Activated T-cell treated with anti-CD3 and anti-CD28 coated beads, Interleukin-2, amount 50 U/mL, for 72 hours (primary cell): ENCODE measurements at places on chromosomes 2 and 18. TPM values are rescaled to one million over a fixed set of nuclear protein-coding genes. Genes with fewer than 3 reads are reported as not detected.
A peak's percentile ranks its signal among the peaks of the same experiment; 100 is the strongest.

The ANKRD29 gene
- total RNA-seq = not detected

The HEATR5B gene
- 12.4 TPM for total RNA-seq

The GKN2 gene
- total RNA-seq = not detected

The AQP12B gene
- not detected for total RNA-seq

The YES1 gene
- total RNA-seq = 22.5 TPM

The RNF125 gene
- total RNA-seq = 40.5 TPM

The CD8A gene
- total RNA-seq = 180 TPM

GRCh38 chr2:208101716-208102631 lies 22.4 kb downstream of the CRYGD start:
- DNase-seq = no peak

- DNase-seq = no peak
Observed at GRCh38 chr2:27792759-27793158, 21.2 kb downstream of the MRPL33 start.

DNA sequence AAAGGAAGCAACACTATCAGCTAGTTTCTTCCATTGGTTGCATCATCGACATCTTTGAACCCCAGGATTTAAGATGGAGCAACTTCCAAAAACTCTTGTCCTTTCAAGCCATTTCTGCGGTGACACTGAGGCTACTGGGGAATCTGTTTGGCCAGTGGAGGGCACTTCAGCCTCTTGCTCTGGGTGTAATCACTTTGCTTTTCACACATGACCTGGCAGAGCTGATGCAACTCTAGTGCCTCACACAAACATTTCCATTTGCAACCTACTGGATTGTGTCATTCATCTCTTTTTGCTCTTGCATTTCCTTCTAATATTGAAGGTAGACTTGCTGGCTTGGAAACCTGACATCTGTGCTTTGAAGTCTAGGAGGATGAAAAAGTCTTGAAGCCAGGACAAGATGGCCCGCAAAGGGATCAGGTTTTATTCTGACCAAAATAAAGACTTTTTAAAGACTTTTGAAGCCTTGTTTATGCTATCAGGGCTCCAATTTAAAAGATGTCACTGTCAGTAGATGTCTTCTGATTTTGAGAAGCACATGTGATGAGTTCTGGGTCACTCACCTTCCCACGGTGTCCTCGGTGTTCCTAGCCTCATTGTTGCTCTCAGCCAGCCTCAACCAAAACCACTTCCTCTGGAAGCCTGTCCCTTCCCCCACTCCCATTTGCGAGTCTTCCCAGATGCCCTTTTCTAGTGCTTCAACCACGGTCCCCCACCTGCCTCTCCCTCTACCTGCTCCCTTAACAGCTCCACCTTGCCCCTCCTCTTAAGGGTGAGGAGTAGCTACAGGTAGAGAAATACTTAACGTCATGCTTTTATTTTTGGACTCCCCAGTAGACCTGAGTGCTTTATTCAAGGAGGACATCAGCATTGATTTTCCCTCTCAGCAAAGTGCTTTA lies 69.7 kb upstream of the KCNE4 start:
- DNase-seq = peak; percentile 12

GRCh38 chr2:170586571-170587095 lies 128.5 kb upstream of the SP5 start:
- DNase-seq = no peak

DNA sequence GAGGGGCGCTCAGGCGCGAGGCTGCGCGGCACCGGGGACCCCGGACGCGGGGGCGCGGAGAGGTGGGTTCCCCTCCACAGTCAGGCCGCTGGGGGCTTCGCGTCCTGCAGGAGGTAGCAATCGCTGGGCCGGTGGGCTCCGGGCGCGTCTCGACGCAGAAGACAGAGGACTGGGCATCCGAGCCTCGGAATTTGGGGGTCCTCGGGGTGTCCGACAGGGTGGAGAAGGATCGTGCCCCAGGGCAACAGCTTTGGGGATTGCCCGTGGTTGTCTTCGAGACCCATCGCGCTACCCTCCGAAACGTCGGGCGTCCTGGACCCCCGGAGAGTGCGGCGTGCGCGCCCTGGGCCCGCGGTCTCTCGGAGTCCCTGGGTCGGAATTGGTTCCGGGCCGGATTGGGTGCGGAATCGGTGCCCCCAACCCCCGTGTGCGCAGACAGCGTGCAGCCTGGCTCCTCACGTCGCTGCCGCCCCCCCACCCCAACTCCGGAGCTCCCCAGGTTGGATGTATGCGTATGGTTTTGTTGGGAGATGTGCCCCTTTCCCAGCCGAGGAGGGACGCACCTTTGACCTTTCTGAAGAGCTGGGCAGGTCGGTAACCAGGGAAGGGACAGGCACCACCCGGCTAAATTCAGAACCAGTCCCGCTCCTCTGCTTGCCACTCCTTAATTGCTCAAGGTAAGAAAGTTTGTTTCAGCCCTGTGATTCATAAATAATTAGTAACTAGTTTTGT lies 750 bp downstream of the NPAS2 start:
- peak; percentile 29 for DNase-seq

DNA sequence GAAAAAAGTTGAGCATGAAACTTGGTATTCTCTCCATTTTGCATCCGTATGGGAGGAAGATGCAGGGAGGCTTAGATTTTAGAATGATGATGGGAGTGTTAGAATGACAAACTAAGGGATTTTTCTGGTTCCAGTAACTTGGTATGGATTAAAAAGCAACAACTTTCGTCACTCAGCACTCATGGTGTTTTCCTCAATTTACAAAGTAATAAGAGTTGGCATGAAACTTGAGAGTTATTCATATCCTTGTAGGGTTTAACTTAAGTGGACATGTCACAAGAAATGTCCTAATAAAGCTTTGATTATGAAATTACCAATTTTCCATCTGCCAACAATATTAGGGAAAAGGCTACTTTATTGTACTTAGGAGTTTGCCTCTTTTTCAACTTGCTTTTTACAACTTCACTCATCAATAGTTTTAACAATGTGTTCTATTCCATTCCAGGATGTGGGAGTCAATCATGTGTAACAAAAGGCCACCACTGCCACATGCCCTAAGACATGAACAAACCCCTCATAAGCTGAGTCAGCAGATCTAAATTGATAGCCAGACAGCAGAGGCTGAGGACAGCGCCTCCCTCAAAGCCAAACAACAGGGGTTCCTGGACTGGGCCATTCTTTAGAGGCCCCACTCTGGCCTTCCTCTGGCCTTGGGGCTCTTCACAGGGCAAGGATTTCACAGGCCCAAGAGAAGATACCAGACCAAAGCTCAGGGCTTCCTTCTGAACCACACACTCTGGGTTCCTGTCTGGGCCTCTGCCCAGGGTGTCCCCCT lies 265.8 kb downstream of the TNS1 start:
- no peak for DNase-seq

- no peak for DNase-seq
Observed at GRCh38 chr2:6671913-6672312, 193.8 kb downstream of the CMPK2 start.

- DNase-seq = no peak
Observed at GRCh38 chr2:79393806-79394484, 118.9 kb upstream of the CTNNA2 start.

GRCh38 chr18:70044632-70045031 lies 97.0 kb upstream of the CD226 start:
- DNase-seq = peak; percentile 3

DNA sequence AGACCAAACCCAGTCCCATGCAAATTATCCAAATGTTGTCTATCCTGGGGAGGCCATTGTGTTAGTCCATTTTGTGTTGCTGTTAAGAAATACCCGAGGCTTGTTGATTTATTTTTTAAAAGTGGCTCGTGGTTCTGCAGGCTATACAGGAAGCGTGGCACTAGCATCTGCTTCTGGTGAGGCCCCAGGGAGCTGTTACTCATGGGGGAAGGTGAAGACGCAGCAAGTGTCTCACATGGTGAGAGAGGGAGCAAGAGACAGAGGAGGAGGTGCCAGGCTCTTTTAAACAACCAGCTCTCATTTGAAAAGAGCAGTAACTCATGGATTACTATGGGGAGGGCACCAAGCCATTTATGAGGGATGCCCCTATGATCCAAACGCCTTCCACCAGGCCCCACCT lies 80.3 kb upstream of the ARL4C start:
- DNase-seq = no peak

- no peak for DNase-seq
Observed at GRCh38 chr18:7840411-7840810, 273.3 kb downstream of the PTPRM start.

- DNase-seq = no peak
Observed at GRCh38 chr2:59851836-59852475, 701.5 kb downstream of the BCL11A start.

- no peak for DNase-seq
Observed at GRCh38 chr2:12761104-12761503, 44.4 kb downstream of the TRIB2 start.

- DNase-seq = no peak
Observed at GRCh38 chr2:173854840-173855239, 110.3 kb downstream of the SP3 start.

DNA sequence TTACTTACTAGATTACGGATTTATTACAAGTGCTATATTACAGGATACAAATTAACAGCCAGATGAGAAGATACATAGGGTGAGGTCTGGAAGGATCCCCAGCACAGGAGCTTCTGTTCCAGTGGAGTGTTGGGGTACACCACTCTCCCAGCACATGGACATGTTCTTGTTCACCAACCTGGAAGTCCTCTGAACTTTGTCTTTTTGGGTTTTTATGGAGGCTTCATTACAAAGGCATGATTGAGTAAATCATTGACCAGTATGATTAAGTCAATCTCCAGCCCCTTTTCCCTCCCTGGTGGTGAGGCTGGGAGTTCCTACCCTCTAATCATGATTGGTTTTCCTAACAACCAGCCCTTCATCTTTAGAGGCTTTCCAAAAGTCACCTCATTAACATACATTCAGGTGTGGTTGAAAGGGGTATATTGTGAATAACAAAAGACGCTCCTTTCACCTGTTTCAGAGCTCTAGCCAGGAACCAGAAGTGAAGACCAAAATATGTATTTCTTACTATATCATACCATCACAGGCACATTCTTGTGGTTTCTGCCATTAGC lies 38.3 kb downstream of the APLF start:
- DNase-seq = no peak

GRCh38 chr2:29844713-29845326 lies 76.6 kb downstream of the ALK start:
- no peak for DNase-seq

DNA sequence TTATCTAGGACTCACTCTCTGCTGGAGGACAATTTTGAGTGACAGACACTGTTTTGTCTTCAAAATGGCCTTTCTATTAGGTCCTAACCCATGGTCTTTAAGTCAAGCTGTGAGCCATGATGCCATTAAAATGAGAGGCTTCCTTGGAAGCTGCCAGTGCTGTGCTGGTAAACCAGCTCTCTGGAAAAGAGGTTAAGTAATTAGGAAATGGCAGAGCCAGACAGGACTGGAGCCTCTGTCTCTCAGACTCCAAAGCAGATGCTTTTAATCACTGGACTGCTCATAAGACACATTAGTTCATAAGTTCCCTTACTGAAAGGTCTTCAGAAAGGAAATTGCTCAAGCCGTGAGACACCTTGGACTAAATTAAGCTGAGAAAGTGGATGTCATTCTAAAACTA lies 25.8 kb upstream of the LHCGR start:
- DNase-seq = no peak

- DNase-seq = no peak
Observed at GRCh38 chr18:26875040-26875654, 9.6 kb upstream of the AQP4 start.

DNA sequence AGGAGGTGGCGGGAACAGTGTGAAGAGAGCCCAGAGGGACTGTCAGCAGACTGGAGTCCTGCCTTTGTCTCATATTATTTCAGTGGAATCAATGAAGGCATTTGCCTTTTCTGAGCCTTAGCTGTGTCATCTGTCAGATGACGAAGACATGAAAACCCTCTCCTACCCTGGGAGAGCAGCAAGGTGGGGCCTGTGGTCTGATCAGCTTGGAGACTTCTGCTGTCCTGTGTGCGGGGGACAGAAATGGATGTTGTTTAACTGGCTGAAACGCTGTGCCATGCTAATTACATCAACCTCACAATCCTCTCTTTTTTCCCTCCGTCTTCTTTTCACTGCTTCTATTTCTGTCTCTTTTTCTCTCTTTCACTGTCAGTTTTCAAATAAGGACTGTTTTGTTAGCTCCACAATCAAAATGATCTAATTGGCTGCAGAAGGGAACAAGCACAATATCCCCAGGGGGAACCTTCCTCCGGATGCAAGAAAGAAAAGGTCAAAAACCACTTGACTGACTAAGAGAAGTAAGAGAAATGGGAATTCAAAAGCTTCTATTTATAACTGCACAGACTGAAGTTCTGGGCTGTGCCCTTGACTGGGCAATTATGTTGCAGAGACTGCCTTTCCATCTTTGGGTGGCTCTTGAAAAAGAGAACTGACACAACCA lies 340.1 kb downstream of the CLIP4 start:
- no peak for DNase-seq

- DNase-seq = no peak
Observed at GRCh38 chr2:64481665-64482064, 27.7 kb downstream of the LGALSL start.

DNA sequence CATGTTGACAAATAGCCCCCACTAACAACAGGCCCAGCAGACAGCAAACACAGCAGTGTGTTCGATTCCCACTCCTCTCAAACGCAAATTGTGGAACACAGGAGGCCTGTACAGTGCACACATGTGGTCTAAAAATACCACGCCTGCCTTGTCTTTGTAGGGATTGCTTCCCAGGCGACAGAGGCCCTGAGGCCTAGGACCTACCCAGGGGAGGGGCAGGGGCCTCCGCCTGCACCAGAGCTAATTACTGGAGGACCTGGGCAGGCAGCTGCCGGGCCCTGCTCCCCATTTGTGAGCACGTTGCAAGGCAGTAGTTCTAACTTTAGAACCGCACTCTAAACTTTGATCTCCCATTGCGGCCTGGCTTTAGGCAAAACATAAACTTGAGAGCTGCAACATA lies 316.0 kb downstream of the TXNL1 start:
- DNase-seq = no peak

GRCh38 chr2:237223201-237223861 lies 137.6 kb downstream of the COPS8 start:
- no peak for DNase-seq

- no peak for DNase-seq
Observed at GRCh38 chr2:212177724-212178123, 360.9 kb downstream of the ERBB4 start.

GRCh38 chr2:134348239-134348638 lies 94.4 kb downstream of the MGAT5 start:
- no peak for DNase-seq

- DNase-seq = no peak
Observed at GRCh38 chr2:230872151-230872967, 7.6 kb downstream of the ITM2C start.
